Stimulated activated CD4-positive, alpha-beta T cell treated with anti-CD3 and anti-CD28 coated beads, Interleukin-1b, Interleukin-23, amount 100 ng/mL, for 1 hour (primary cell): ENCODE measurements at places on chromosomes 4 and X.

DNA sequence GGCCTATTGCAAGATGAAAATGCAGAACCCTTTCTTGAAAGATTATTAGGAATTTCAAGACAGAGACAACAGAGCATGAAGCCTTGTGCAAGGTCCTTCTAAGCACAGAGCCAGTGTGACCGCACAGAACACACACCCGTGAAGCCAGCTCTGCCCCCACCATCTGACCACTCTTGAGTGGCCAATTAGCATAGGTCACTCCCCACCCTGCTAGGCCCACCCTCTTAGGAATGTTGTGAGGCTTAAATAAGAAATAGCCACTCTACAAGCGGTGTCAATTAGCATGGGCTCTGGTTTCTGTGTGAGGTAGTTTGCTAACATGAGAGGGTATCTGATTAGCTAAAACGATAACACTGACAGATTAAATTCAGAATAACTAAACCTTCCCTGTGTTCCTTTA, 152.9 kb downstream of the PTTG2 start:
- DNase-seq, result no peak

DNA sequence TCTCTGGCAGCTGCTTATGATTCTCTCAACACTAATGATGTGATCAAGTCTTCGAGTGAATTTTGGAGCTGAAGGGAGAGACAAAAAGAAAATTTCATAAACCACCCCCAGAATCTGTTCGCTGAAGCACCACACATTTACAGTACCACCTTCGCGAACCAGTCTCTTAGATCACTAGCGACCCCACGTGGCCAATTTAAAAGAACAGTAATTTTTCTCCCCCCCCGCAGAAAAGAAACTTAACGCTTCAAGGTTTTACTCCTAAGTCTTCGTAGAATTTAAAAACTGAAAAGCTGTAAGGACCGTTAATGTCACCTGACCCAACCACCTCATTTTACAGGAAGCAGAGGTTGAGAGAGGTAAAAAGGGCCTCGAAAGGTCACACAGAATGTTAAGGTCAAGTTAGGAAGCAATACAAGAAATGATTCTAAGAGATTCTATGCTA, 187.5 kb downstream of the QDPR start:
- peak; percentile 30 for DNase-seq

GRCh38 chr4:140793291-140793690, 37.1 kb upstream of the TBC1D9 start:
- no peak for DNase-seq

- no peak for DNase-seq
Measured at GRCh38 chr4:60522265-60522664, 677.9 kb upstream of the ADGRL3 start.

GRCh38 chrX:77743720-77744119, 42.3 kb downstream of the ATRX start:
- DNase-seq, result no peak

DNA sequence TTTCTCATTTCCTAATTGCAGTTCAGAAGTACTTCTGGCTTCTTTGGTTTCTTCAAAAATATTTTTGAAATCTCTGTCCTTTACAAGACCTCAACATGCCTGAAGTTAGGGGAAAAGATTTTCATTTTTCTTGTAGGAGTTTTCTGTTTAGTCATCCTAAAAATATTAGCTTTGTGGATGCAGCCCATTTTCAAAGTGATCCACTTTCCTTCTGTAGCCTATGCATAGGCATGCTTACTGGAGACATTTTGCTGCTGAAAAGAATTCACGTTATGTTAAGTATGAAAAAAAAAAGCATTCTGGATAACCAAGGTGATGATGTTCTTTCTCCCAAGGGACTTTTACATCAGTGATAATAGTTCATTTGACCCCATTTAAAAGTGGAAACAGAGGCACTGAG, 245.6 kb downstream of the THOC2 start:
- no peak for DNase-seq

- no peak for DNase-seq
Measured at GRCh38 chr4:155073852-155074251, 134.6 kb upstream of the NPY2R start.

DNA sequence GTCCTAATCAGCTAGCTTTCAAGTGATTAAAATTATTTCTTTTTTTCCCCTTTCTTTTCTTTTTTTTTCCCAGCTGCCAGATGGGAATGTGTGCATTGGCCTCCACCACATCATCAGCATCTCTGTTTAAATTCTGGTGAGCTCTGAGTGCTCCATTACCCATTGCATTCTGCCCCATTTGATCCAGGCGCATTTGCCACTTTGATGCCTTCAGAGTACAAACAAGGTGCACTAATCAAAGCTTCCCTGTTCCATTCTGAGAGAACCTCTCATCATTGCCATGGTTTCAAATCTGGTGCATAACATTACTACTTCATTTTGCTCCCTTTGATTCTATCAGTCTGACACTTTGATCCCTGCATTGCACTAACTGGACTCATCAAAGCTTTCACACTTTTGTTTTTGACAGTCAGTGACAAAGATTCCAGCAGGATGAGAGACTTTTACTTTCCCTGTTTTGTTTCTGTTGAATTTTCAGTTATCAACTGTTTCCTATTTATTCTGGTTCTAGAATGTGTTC, 238.8 kb upstream of the PCDH10 start:
- DNase-seq, result no peak

GRCh38 chr4:99654361-99654761, 3.3 kb downstream of the C4orf54 start:
- no peak for DNase-seq

GRCh38 chrX:122268353-122268752, 915.7 kb upstream of the GRIA3 start:
- no peak for DNase-seq

- DNase-seq, result no peak
Measured at GRCh38 chr4:41537292-41537890, 566 bp upstream of the LIMCH1 start.

- no peak for DNase-seq
Measured at GRCh38 chrX:43345166-43345565, 310.9 kb upstream of the MAOA start.

DNA sequence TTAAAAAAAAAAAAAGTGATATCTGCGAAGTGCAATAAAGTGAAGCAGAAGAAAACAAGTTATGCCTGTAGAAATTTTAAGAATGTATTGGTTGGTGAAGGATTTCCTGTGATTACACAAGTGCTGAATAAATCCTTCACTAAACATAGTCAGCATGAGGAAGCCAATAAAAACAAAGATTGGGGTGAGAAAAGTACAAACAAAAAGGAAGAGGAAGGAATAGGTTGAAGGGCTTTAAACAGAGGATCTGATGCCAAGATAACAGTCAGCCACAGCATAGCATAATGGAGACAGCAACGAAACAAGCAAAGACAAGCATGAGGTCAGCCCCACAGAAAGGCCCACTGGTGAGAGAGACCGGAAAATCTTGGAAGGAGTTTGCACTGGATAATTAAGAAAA, 372.2 kb downstream of the ADAM29 start:
- no peak for DNase-seq

GRCh38 chr4:141390571-141390970, 169.9 kb downstream of the ZNF330 start:
- DNase-seq, result no peak

- no peak for DNase-seq
Measured at GRCh38 chr4:27846951-27847350, 986.3 kb downstream of the STIM2 start.

DNA sequence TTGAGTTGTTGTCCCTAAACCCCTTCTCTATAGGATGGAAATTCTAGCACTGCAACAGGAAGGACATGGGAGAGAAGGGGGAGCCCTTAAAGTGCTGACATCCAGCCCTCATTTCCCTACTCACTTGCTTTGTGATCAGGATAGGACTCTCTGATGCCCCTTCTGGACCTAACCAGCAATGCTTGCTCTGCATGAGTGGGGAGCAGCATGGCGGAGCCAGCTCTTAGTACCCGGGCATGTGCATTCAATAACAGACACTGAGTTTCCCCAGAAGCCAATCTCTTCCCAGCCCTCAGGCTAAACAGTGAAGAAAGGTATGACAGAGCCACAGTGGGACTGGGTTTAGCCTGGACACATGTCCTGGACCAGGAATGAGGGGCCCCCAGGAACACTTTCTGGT, 14.0 kb downstream of the SOD3 start:
- no peak for DNase-seq

DNA sequence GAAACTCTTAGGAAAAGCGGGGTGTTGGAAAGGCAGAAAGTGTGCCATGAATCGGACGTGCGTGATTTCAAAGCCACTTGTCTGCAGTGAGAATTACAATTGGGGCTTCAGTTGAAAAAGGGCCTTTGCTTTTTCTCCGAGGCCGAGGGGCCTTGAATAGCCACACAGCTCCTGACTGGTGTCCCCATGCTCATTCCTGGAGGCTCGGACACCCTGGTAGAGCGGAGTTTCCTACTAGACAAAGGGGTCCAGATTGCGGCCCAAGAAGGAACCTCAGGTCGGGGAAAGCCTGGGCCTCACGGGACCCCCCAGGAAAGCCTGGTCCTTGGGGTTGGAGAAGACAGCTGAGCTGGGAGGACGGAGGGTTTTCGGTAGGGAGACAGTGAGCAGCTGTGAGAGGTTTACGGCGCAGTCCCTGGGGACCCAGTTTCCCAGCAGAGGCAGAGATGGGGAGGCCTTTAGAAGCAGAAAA, 3.0 kb upstream of the SHOX start:
- DNase-seq, result no peak
